Left lung (tissue), 14 donors: ENCODE measurements at places on chromosomes 5 and 9. TPM values are rescaled to one million over a fixed set of nuclear protein-coding genes. Genes with fewer than 3 reads are reported as not detected.
A peak's percentile ranks its signal among the peaks of the same experiment; 100 is the strongest.

SPATA31E1 gene
- not detected for total RNA-seq

TMED7 gene
- total RNA-seq, result 101 TPM

TTC33 gene
- total RNA-seq, result 12.7 TPM

PCDHB14 gene
- total RNA-seq, result 3.0 TPM

NEUROG1 gene
- total RNA-seq, result not detected

NDUFB6 gene
- total RNA-seq, result 51.2 TPM

RFESD gene
- 2.7 TPM for total RNA-seq

GPR151 gene
- not detected for total RNA-seq

KLF9 gene
- total RNA-seq, result 42.0 TPM

CCDC187 gene
- 0.47 TPM for total RNA-seq

ERP44 gene
- 32.2 TPM for total RNA-seq

- no peak for DNase-seq
These were observed 9.6 kb upstream of the IFNE start for GRCh38 chr9:21491756-21492155.

DNA sequence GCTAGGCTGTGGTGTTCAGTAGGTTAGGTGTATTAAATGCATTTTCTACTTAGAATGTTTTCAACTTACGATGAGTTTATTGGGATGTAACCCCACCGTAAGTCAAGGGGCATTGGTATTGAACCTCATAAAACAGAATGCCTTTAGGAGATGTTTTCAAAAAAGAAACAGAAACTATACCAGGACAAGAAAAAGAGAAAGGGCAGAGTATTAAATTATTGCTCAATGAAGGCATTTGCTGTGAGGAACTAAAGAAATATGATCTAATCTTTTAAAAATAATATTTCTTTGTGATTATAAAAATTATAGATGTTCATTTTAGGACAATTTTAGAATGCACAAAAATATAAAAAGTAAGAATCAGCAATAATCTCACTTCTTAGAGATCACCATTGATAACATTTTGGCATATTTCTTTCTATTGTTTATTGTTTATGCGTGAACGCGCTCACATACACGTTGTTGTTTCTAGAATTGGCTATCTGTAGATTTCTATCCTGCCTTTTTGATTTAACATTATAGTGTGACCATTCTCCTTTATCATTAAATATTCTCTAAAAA lies 8.0 kb downstream of the GALNT12 start:
- no peak for DNase-seq

- DNase-seq, result no peak
These were observed 209.5 kb downstream of the SLIT3 start for GRCh38 chr5:169091396-169091980.

- no peak for DNase-seq
These were observed 269.6 kb downstream of the ARL15 start for GRCh38 chr5:54040804-54041203.

- no peak for DNase-seq
These were observed 121.7 kb downstream of the GIN1 start for GRCh38 chr5:102998224-102998623.

GRCh38 chr9:3511551-3511950 lies 14.2 kb downstream of the RFX3 start:
- DNase-seq, result no peak

- no peak for DNase-seq
These were observed 38.0 kb upstream of the OSMR start for GRCh38 chr5:38807570-38808483.

GRCh38 chr9:88593537-88594185 lies 58.7 kb downstream of the NXNL2 start:
- DNase-seq, result peak; percentile 41

- peak; percentile 56 for DNase-seq
These were observed 51.3 kb downstream of the SLC22A5 start for GRCh38 chr5:132420706-132421272.

DNA sequence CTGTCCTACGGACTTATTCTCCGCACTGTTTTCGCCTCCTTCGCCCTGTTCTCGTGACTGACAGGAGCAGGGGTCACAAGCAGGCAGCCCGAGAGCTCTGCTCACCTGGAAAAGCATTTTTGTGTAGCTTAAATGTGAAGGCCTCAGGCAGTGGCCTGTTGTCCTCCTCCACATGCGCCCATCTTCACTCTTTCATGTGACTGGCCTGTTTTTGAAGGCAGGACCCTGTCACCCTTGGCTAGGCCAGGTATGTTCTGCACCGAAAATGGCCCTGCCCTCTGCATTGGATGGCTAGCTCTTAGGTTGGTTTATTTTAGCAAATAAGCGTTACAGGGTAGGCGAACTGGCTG lies 614 bp upstream of the CPLANE1 start:
- no peak for DNase-seq

DNA sequence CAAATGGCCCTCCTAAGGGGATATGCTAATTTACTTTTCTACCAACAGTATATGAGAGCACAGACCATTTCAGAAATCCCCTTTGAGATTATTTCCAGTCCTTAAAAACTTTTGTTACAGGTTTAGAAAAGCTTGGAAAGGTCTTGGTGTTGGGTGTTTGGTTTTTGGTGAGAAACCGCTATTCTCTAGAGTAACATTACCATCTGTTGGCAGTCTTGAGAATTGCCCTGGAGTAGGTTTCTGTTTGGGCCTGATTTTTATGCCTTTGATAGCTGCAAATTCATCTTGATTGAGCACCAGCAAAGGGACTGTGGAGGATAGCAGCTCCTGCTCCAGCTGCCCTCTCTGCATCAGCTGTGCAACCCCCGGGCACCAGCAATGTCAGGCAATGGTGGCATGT lies 8.0 kb downstream of the NUDT2 start:
- DNase-seq, result no peak

DNA sequence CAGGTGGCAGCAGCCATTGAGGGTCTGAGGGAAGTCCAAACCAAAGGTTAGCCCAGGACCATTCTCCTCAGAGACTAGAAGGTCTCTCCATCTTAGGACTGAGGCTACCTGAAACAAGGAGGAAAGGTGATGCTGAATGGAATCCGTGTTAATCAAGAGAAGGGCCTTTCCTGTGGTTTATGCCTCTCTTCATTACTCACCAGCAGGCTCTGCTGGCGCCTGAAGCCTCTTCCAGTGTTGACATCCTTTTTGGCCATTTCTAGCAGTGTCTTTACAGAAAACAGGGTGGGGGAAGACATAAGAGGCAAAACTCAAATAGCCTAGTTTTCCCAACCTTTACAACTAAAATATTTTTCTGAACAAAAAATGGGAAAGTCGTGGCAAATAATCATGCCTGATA lies 98.0 kb downstream of the ENC1 start:
- no peak for DNase-seq

GRCh38 chr9:34267660-34268059 lies 61.4 kb downstream of the KIF24 start:
- no peak for DNase-seq

DNA sequence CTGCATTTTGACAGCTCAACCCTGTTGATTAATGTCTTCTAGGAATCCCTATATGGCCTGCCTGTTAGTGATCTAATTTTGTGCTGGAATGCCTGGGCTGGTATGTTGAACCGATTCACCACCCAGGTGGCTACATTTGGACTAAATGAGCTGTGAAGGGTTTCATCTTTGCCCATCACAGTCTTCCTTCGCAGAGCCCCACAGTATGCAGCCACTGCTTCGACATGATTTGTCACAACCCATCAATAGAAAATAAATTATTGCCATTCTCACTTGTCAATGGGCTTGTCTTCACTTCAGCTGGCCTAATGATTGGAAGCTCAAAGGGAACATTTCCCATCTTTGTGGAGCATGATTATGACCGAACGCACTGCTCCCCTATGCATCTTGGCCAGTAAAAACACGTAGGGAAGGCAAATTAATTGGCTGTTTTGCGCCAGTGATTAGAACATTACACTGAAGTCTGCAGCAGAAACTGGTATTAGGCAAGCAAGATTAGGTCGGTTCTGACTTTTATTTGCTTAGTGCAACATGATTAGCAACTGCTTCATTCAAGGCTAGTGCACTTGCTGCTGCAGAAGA lies 408.5 kb downstream of the KIAA0825 start:
- no peak for DNase-seq

- no peak for DNase-seq
These were observed 178.8 kb downstream of the TMEM161B start for GRCh38 chr5:88089719-88090390.

DNA sequence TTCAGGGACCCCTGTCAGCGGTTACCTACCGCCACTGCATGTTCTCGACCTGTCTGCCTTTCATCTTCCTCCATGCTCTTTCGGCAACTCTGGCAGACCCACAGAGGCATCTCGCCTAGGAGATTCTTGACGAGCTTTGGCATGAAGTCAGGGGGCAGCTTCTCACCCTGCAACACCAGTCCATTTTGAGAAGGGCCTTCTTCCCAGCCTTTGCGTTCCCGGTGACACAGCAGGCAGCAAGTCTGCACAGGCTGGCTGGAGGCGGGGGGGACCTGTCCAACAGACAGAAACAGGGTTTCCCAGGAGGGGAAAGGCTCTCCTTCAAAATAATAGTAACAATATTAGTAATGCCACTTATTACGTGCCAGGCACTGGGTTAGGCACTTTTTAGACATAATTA lies 15.5 kb downstream of the FAM193B start:
- no peak for DNase-seq

- no peak for DNase-seq
These were observed 13.6 kb downstream of the UNC5A start for GRCh38 chr5:176823869-176824412.

- DNase-seq, result no peak
These were observed 183.3 kb downstream of the SH3GL2 start for GRCh38 chr9:17761984-17762676.

DNA sequence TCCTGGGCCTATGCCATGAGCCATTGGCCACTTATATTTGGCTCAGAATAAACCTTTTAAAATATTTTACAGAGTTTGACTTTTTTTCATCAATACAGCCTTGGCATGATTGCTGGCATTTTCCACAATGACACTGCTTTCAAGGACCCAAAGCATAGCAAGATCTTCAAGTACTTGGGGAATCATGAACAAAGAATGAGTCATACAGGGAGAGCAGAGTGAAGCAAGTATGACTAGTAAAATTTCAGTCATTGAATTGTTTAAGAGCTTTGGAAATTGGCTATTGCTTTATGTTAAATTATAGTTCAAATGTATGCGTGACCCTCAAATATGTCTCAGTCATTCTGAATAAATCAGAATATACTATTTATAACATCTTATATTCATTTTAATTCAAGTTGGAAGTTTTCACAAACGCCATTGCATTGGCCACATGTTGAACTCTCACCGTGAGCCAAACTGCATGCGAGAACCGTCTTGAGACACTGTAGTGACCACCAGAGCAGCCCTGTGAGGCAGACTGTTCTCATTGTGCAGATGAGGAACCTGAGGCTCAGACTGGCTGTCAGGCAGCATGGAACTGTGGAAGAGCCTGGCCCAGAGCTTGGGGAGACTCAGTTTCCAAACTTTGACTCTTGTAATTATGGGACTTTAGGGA lies 52.9 kb downstream of the GDNF start:
- no peak for DNase-seq

DNA sequence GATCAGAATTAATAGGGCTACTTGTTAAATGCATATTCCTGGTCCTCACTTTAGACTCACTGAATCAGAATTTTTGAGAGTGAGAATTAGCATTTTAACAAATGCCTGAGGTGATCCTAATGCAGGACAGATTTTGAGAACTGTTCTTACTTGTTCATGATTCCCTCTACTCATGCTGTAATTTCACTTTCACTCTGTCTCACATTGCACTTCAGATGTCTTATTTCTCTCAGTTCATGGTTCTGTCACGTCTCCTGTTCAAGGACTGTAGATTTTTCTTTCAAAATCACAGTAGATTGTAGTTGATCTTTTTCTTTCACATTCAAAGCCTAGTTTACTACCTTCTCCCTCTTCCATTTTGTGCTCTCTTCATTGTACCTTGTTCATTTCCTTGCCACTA lies 54.3 kb downstream of the ADGRV1 start:
- DNase-seq, result no peak
